Memory B cell (primary cell): ENCODE measurements at places on chromosomes 13 and 19.

DNA sequence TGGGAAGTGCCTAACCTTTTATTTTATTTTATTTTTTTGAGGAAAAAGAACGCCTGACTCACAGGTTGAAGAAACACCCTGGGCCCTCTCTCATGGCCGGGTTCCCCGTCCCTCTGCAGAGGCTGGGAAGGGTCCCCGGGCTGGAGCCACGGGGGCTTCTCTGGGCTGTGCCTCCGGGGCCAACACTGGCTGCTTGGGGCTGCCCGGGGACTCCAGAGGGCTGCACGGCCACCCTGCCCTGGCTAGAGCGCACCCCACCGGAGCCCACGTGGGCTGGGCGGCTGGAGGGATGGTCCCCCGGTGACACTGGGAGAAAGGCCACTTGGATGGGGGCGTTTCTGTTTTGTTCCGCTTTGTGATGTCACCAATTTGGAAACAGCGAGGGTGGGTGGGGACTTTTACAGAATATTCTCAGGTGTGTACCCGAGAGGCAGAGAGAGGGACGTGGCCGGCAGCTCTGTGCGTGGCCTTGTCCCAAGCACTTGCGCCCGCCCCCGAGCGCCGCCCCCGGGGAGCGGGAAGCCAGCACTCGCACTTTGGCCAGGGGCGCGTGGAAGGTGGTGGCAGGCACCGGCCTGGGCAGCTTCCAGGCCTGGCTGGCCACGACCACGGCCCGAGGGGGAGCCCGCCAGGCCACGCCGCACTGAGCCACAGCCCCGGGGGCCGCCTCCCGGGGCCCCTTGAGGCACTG lies 13.9 kb upstream of the GNA15 start:
- peaks cover 12% of the 10 kb centered on the region for H3K4me1 ChIP-seq
- H3K4me3 ChIP-seq = no peak overlapping the region
- no peaks in the 10 kb centered on the region for H3K36me3 ChIP-seq
- DNase-seq = no peak

DNA sequence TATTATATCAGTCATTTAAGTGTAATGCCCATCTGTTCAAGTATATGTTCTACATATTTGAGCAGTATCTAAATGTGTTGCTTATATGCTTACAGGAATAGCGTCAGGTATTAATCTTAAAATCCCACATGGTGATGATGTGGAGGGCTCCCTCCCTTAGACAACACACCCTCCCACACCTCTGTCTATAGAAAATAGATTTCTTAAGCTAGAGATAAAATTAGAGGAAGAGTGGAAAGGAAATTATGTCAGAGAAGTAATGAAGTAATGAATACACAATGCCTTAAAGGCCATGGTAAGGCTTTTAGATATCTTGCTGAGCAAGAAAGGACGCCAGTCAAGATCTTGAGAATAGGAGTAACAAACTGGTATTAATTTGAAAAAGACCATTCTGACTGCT lies 12.4 kb downstream of the ZDHHC20 start:
- no peak overlapping the region for H3K4me3 ChIP-seq
- DNase-seq = no peak
- peak overlapping the region; percentile 69 for H3K27ac ChIP-seq
- peaks cover 8% of the 10 kb centered on the region for H3K36me3 ChIP-seq

DNA sequence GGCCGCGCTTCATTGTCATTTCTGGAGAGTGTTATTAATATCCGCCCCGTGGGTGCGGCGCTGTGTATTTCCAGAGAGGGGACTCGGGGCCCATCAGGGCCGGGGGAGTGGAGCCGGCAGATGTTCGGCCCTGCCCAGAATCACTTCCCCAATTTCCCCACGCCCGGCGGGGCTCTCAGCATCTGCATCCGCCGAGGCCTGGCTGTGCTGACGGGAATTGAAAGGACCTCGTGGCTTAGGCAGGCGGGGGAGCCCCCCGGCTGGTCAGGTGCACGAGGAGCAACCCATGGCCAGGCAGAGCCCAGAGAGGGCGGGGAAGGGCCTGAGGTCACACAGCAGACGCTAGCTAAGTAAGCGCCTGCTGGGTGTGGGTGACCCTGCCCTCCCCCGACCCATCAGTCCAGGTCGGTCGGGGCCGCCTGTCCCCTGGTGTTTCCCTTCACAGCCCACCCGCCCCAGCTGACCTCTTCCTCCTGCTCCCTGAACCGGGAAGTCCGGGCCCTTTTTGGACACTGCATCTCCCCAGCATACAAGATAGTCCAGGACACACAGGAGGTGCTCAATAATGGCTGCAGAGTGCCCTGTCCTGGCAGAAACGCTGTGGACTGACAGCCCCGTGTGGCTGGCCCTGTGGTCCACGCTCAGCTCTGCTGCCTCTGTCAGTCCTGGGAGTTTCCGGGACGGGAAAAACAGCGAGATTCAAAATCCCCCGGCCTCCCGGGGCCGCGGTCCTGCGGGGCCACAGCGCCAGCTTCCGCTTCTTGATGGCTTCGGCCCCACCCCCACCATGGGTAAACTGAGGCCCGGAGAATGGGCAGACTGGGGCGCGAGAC lies 22.1 kb downstream of the ARID3A start:
- peaks cover 25% of the 10 kb centered on the region for H3K4me1 ChIP-seq
- H3K4me3 ChIP-seq = peak overlapping the region; percentile 80
- H3K36me3 ChIP-seq = peaks cover 2% of the 10 kb centered on the region
- DNase-seq = peak; percentile 85
- no peaks in the 10 kb centered on the region for H3K27me3 ChIP-seq
- H3K27ac ChIP-seq = peak overlapping the region; percentile 99

DNA sequence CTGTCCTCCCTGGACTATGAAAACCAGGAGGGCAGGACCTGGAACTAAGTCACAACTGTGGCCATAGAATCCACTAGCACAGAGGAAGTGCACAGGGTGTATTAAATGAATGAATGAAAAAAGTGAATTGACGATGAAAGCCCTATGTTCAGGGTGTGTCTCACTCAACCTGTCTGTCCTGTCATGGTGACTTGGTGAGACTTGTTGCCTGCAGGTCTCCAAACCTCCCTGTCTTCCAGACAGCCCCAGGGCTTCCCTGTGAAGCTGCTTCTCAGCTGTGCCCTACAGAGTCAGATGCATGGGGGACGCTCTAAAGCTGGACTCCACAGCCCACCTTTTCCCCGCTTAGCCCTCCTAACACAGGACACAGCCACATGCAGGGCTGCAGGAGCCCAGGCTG lies 4.8 kb upstream of the IGFL1 start:
- no peak for DNase-seq
- no peaks in the 10 kb centered on the region for H3K4me1 ChIP-seq
- no peak overlapping the region for H3K27ac ChIP-seq
- no peak overlapping the region for H3K4me3 ChIP-seq
- peaks cover 23% of the 10 kb centered on the region for H3K27me3 ChIP-seq

GRCh38 chr13:113141601-113141970 lies 16.9 kb upstream of the PROZ start:
- H3K4me3 ChIP-seq = no peak overlapping the region
- no peaks in the 10 kb centered on the region for H3K36me3 ChIP-seq
- H3K27ac ChIP-seq = no peak overlapping the region
- no peak for DNase-seq
- no peaks in the 10 kb centered on the region for H3K4me1 ChIP-seq

DNA sequence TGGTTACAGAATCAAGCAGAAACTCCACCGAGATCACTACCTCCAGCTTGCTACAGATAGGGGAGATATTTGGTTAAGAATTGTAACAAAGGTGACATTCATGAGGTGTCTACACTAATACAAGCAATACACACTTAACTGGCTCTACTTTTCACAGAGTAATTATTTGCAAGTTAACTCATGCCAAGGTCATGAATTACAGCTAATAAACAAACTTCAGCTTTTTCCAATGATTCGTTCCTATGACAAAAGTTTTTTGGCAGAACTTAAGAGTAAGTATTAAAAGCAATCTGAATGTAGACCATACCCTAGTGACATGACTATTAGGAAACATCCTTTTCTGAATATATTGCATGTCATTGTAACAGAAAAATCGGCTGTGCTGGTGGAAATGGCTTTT lies 72.1 kb downstream of the LHFPL6 start:
- H3K27ac ChIP-seq = no peak overlapping the region
- no peak overlapping the region for H3K4me3 ChIP-seq
- no peaks in the 10 kb centered on the region for H3K4me1 ChIP-seq
- no peaks in the 10 kb centered on the region for H3K27me3 ChIP-seq

- H3K4me1 ChIP-seq = no peaks in the 10 kb centered on the region
- no peaks in the 10 kb centered on the region for H3K36me3 ChIP-seq
- H3K27ac ChIP-seq = no peak overlapping the region
Measured at GRCh38 chr13:80360453-80360800, 19.5 kb upstream of the SPRY2 start.

DNA sequence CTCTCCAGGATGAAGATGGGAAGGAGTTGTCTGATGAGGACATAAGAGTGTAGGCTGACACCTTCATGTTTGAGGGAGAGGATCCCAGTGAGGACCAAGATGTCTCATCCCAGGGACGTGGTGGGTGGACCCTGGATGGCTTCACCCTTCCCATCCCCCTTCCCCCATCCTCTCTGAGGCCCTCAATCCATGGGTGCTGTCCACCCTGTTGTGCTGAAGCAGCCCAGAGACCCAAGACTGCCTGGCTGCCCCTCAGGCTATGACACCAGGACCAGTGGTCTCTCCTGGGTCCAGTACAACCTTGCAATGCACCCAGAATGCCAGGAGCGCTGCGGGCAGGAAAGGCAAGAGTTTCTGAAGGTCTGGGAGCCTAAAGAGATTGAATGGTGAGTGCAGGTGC lies 3.4 kb upstream of the CYP4F12 start:
- H3K27ac ChIP-seq = no peak overlapping the region
- no peaks in the 10 kb centered on the region for H3K36me3 ChIP-seq
- H3K4me3 ChIP-seq = no peak overlapping the region
- H3K4me1 ChIP-seq = peaks cover 1% of the 10 kb centered on the region

- DNase-seq = no peak
- no peaks in the 10 kb centered on the region for H3K27me3 ChIP-seq
- H3K27ac ChIP-seq = peak overlapping the region; percentile 92
- peak overlapping the region; percentile 70 for H3K4me3 ChIP-seq
- peaks cover 3% of the 10 kb centered on the region for H3K36me3 ChIP-seq
- peaks cover 35% of the 10 kb centered on the region for H3K4me1 ChIP-seq
Measured at GRCh38 chr13:28049215-28049614, 51.2 kb downstream of the FLT3 start.

GRCh38 chr19:51016798-51017683 lies 2.5 kb downstream of the KLK10 start:
- H3K27me3 ChIP-seq = peaks cover 39% of the 10 kb centered on the region
- peaks cover 16% of the 10 kb centered on the region for H3K4me1 ChIP-seq
- H3K27ac ChIP-seq = no peak overlapping the region
- peak overlapping the region; percentile 22 for H3K4me3 ChIP-seq

- no peak for DNase-seq
- no peak overlapping the region for H3K27ac ChIP-seq
- no peaks in the 10 kb centered on the region for H3K4me1 ChIP-seq
- H3K27me3 ChIP-seq = no peaks in the 10 kb centered on the region
- H3K36me3 ChIP-seq = no peaks in the 10 kb centered on the region
- H3K4me3 ChIP-seq = no peak overlapping the region
Measured at GRCh38 chr13:62356977-62357376, 941.3 kb upstream of the PCDH20 start.

DNA sequence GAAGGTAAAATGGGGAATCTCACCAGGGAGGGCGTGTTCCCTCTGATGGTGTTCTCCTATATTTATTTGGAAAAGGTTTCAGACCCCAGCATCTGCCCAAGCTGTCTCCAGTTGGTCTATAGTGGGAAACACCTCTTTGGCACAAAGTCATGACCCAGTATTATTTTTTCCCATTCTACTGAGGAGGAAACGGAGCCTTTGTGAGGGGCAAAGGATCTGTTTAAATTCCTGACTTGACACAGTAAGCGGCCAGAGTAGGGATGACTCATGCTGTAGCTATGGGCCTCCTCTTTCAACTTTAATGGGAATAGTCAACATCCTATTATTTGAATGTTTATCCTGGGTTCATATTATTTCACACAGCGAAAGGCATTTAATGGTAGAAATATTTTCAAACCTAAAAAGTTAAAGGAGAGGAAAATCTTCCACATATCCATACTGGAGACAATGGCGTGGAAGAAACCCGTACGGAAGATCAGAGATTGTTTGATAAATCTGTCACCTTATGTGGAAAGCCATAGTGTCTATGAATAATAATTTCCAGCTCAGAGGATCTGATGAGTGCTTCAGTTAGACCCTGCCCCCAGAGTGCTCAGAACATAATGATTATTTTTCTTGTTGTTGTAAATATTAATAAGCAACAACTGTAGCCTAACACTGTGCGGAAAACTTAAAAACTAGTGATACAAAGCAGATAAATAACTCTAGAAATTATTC lies 126.0 kb downstream of the FOXO1 start:
- no peaks in the 10 kb centered on the region for H3K27me3 ChIP-seq
- H3K27ac ChIP-seq = no peak overlapping the region
- peaks cover 11% of the 10 kb centered on the region for H3K4me1 ChIP-seq
- H3K4me3 ChIP-seq = no peak overlapping the region
- no peak for DNase-seq

- H3K4me1 ChIP-seq = peaks cover 19% of the 10 kb centered on the region
- H3K27ac ChIP-seq = no peak overlapping the region
- peaks cover 19% of the 10 kb centered on the region for H3K36me3 ChIP-seq
- DNase-seq = peak; percentile 86
- no peaks in the 10 kb centered on the region for H3K27me3 ChIP-seq
Measured at GRCh38 chr19:39328046-39328705, 7.5 kb upstream of the LRFN1 start.

DNA sequence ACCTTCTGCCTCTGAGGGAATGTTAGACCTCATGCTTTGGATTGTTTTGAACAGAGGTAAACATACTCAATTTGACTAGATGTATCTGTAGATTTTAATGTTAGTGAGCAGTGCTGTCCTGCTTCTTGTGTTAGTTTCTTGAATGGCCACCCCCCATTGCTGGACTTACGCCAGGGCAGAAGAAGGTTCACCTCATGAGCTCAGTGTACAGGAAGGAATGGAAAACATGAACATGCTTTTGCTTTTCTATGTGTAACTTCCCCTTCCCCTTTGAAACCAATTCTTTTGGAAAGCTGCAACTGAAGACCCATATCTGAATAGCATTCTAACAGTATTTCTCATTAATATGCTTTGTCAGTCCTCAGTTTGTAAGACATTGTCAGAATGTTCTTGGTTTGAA lies 32.3 kb downstream of the WASF3 start:
- H3K27ac ChIP-seq = no peak overlapping the region
- no peaks in the 10 kb centered on the region for H3K4me1 ChIP-seq
- H3K27me3 ChIP-seq = peaks cover 17% of the 10 kb centered on the region
- no peak for DNase-seq
- no peak overlapping the region for H3K4me3 ChIP-seq

- no peaks in the 10 kb centered on the region for H3K4me1 ChIP-seq
- no peak overlapping the region for H3K4me3 ChIP-seq
- no peak for DNase-seq
Measured at GRCh38 chr13:110272227-110272626, 34.7 kb downstream of the COL4A1 start.

GRCh38 chr13:46389457-46390451 lies 2.7 kb upstream of the RUBCNL start:
- peaks cover 38% of the 10 kb centered on the region for H3K4me1 ChIP-seq
- H3K4me3 ChIP-seq = peak overlapping the region; percentile 72
- peak; percentile 52 for DNase-seq
- peak overlapping the region; percentile 87 for H3K27ac ChIP-seq
